Inflammatory macrophage (primary cell): ENCODE measurements at places on chromosomes 1 and 21.

GRCh38 chr1:26530895-26531598 lies 1.5 kb downstream of the RPS6KA1 start:
- DNase-seq = peak; percentile 36

GRCh38 chr1:176773038-176773437 lies 310.1 kb downstream of the PAPPA2 start:
- no peak for DNase-seq

GRCh38 chr1:61490924-61491323 lies 234.0 kb downstream of the TM2D1 start:
- DNase-seq = no peak

- DNase-seq = no peak
These were observed 4.6 kb upstream of the VSIG8 start for GRCh38 chr1:159866905-159867663.

GRCh38 chr1:192395895-192396294 lies 79.1 kb downstream of the RGS21 start:
- DNase-seq = no peak

DNA sequence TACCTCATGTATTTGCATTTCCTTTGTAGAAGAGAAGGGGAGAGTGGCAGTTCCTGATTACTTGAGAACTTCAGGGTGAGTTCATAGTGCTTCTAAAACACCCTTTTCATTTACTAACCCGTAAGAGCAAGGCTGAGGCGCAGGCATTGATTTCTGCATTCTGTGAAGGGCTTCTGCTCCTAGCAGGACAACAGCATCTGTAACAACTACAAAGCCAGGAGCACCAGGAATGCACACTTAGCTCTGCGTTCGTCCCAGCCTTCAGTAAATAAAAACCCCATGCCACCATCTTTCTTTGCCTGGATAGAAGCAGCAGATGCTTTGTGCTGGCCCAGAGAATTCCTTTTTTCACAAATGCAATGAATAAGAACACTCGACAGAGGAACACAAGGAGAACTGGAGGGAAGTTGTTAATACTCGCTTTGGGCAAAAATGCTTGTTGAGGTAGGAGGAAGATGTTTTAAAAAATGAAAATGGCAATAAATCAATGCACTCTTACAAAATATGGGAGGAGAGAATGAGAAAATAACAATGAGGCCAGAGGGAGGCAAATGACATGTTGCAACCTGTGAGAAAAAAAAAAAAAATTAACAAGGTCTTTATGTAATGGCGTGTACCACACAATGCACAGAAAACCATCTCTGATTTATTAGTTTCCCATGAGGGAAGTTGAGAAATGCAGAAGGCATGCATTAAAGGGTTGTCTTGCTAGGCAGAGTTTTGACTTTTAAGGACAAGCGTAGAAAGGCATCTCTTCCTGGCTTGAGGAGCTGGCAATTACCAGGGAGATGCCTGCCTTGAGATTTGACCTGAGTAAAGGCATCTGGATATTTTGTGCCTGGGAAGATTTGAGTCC lies 418.8 kb downstream of the DISC1 start:
- DNase-seq = no peak

- no peak for DNase-seq
These were observed 1162.0 kb upstream of the TMPRSS15 start for GRCh38 chr21:19565587-19565986.

DNA sequence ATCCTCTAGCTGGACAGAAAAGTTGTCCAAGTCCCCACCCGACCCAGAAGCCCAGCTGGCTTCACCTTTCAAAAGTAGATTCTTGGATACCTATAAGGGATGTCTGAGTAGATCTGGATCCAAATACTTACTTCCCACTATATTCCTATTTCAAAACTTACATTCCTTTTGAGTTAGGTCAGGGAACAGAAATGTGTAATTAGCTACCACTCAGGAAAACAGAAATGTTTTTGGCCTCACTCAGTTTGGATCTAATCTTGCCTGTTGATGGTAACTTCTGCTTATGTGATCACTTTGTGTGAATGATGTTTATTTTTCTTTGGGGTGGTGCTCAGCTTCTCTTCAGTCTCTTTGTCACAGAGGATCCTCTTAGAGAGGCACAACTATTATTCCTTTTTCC lies 814.4 kb upstream of the RGS18 start:
- DNase-seq = no peak

- DNase-seq = no peak
These were observed 53.9 kb upstream of the ZC3H12A start for GRCh38 chr1:37420456-37420855.

DNA sequence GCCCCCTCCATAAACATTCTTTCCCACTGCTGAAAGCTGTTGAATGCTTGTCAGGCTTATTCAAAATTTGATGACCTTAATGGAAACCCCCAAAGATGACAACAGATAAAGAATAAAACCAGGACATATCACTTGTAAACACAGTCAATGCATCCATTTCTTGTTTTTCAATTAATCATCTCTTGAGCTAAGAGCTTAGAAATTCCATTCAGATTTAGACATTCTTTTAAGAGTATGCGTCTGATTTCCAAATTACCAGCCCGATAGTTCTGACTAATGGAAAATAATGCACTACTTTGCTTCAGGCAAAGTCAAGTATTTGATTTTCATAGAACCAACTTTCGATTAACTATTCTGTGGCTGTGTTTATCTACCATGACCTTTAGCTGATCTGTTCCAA lies 100.6 kb upstream of the RUNX1 start:
- DNase-seq = no peak

DNA sequence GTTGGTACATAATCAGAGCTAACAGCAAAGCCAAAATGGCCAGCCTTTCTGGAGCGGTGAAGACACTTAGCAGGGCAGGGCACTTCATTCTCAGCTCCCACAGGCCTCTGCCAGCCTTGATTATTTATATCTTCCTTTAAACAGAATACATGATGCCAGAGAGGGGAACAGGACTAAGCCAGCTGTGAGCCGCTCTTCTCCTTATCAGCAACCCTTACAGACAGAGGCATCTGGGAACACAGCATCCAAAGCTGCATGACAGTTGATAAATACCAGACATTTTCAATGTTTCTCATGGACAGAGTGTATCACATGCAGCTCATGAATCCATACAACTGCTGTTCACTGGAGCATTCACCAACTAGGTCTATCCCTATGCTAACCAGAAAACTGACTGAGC lies 29.1 kb downstream of the DNAJC11 start:
- no peak for DNase-seq

GRCh38 chr1:204688776-204689175 lies 3.2 kb upstream of the LRRN2 start:
- DNase-seq = no peak

DNA sequence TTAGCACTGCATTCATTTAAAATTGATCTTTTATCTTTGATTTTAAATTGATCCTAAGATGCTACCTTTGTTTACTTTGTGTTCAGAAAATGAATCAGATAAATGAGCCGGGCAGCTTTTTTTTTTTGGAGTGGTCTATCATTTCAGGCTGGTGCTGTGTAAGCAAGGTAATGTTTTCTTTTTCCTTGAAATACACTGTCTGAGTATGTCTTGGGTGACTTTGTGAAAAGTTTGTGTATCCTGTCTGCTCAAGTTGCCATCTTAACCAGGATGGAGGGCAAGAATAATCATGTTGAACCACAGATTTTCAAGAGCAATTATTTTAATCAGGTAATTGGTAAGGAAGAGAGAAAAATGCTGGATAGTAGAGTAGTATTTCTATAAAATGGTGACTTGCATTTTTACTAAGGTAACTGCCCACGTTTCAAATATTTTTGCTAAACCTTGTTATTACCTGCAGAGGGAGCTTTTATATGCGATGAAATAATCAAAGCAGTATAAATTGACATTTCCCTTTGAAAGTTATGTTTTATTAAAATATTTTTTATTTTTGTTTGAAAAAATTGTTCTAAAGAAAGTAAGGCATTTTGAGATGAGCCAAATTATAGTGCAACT lies 11.1 kb downstream of the ADGRL2 start:
- no peak for DNase-seq

- DNase-seq = no peak
These were observed 4.1 kb downstream of the MRPL9 start for GRCh38 chr1:151759241-151759640.

GRCh38 chr21:41597811-41598231 lies 89.9 kb upstream of the TMPRSS2 start:
- no peak for DNase-seq

GRCh38 chr1:177914603-177915002 lies 55.3 kb downstream of the SEC16B start:
- DNase-seq = no peak

- DNase-seq = no peak
These were observed 223.9 kb downstream of the TGFB2 start for GRCh38 chr1:218568962-218569550.

DNA sequence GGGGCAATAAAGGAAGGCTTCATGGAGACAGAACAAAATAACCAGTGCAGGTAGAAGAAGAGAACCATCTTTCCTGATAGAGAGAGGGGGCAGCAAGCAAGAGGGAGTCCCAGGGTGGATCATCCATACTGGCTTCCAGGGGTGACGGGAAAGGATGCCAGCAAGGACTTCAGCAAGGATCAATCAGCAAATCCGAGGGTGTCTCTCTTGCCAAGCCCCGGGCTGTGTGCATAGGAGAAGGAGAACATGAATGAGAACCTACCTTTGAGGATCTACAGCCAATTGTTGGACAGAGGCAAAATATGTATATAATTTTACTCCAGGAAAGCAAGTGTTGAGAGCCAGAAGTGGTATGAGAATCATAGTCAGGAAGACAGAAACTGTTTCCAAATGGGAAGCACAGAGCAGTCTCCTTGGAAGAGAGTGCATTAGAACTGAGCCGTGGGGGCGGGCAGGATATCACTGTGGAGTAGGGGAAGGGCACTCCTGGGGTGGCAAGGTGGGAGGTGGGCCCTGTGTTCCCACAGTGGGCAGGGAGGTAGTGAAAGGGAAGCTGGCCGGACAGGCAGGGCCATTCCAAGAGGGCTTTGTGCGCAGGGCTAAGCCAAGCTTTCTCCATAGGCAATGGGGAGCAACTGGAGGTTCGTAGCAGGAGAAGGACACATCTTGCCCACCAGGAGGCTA lies 1.1 kb upstream of the S100A9 start:
- no peak for DNase-seq

GRCh38 chr1:216518844-216519627 lies 95.8 kb upstream of the USH2A start:
- DNase-seq = no peak

DNA sequence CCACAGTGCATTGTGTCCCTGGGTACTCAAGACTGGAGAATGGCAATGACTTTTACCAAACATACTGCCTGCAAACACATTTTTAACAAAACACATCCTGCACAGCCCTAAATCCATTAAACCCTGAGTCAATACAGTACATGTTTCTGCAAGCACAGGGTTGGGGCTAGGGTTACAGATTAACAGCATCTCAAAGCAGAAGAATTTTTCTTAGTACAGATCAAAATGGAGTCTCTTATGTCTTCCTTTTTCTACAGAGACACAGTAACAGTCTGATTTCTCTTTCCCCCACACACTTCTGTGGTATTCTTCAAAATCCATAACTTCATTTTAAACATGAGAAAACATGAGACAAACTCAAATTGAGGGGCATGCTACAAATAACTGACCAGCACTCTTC lies 13.9 kb downstream of the BMP8A start:
- no peak for DNase-seq

GRCh38 chr1:20472860-20473711 lies 12.9 kb downstream of the CAMK2N1 start:
- no peak for DNase-seq

GRCh38 chr1:46687093-46687659 lies 15.5 kb downstream of the TEX38 start:
- peak; percentile 41 for DNase-seq

- DNase-seq = peak; percentile 15
These were observed 72.0 kb downstream of the EPB41 start for GRCh38 chr1:28986306-28986910.

DNA sequence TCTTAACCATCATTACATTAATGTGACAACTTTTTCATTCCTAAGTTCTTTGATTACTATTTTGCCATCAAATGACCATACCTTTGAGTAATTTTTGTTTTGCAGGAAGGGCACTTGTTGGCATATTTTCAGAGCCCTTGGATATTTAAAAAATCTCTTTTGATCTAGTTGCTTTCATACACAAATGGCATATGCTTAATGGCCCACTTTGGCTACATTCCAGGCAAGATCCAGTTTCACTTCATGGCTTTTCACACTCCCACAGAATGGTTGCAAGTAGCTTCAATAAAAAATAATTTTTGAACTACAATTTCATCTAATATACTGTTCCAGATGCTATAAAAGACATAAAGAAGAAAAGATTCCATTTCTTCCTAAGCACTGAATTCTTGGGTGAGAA lies 18.1 kb downstream of the ADAM30 start:
- no peak for DNase-seq

GRCh38 chr1:156496211-156496761 lies 4.3 kb downstream of the MEF2D start:
- no peak for DNase-seq

GRCh38 chr1:114286179-114286578 lies 132.5 kb upstream of the SYT6 start:
- DNase-seq = no peak

DNA sequence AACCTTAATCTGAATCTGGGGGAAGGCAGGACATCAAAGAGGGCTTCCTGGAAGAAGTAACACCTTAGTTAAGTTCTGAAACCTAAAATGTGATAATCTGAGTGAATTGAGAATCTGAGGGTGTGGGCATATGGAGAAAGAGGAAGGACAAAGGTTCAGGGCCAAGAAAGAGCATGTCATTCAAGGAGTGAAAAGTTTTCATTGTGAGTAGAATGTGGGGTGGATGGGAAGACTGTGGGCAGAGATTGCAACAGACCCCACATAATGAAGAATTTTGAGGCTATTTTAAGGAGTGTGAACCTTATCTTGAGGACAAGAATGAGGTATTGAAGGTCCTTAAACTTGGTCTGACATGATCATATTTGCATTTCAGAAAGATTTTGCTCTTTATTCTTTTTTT lies 227.2 kb downstream of the PTGER3 start:
- DNase-seq = peak; percentile 69

DNA sequence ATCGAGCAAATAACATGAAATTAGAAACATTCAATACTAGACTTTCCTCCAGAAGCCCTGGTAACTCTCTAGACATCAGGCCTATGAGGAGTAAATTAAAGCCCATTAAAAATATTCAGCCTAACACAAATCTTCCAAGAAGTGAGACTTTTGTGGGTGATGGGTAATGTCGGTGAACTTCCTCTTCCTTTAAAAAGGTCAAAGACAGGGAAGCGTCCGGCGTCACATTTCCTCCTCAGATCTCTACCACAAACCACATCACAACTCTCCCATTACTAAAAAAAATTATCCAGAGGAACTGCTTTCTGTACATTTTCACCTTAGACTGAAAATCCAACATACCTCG lies 1.4 kb downstream of the EIF4G3 start:
- DNase-seq = peak; percentile 88

DNA sequence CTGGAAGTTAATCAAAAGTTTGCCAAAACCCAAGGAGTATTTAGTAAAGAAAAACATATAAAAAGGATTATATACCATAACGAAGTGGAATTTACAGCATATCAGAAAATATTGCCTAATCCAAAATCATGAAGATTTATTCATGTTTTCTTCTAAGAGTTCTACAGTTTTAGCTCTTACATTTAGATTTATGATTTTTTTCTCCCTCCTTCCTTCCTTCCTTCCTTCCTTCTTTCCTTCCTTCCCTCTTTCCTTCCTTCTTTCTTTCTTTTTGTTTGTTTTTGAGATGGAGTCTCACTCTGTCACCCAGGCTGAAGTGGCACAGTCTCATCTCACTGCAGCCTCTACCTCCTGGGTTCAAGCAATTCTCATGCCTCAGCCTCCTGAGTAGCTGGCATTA lies 15.7 kb upstream of the PRSS38 start:
- DNase-seq = no peak

- no peak for DNase-seq
These were observed 32.0 kb upstream of the INSL5 start for GRCh38 chr1:66833112-66833511.
